CD4-positive, alpha-beta memory T cell (primary cell): ENCODE measurements at places on chromosomes 2 and 18. TPM values are rescaled to one million over a fixed set of nuclear protein-coding genes. Genes with fewer than 3 reads are reported as not detected.

DNAJC10 gene
- 57.3 TPM for total RNA-seq

COL4A4 gene
- not detected for total RNA-seq

FAM237A gene
- not detected for total RNA-seq

ALKAL2 gene
- not detected for total RNA-seq

ASNSD1 gene
- total RNA-seq = 47.0 TPM

CFAP53 gene
- total RNA-seq = 1.6 TPM

DNA sequence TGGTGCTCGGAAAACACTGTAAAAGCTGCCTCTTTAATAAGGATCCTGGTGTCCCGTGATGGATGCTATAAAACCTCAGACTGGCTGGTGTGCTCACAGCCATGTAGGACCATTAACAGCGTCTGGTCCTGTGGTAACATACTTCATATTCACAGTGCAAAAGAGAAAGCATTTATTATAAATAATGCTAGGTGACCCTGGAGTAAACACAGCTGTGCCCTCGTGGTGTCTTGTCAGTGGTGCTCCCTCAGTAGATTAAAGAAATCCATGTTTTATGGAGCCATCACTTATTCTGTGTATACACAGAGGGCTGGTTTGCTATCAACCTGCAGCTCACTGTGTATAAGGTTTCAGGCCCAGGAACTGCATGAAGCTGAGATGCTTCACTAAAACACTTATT, 106.9 kb downstream of the CDK15 start:
- H3K36me3 ChIP-seq = no peaks in the 10 kb centered on the region
- no peak overlapping the region for H3K4me3 ChIP-seq

DNA sequence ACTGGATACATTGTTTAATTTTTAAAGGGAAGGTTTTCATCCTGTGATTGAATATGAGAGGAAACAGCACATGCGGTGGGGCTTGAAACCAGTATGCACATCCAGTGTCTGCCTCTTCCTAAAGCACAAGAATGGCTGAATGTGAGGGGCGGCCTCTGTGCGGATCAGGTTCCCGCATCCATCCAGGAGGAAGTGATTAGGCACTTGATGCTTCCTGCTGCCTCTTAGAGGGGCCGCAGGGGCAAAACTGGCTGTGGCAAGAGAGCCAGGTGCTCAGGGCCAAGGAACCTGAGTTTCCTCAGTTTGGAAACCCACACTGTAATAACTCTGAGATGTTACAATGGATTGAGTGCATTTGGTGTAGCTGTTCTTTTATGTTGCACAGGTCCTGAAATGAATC, 48.8 kb downstream of the THNSL2 start:
- H3K36me3 ChIP-seq = no peaks in the 10 kb centered on the region
- no peak overlapping the region for H3K4me3 ChIP-seq
- H3K27ac ChIP-seq = no peak overlapping the region

GRCh38 chr2:1476617-1477195, 63.4 kb downstream of the TPO start:
- H3K27ac ChIP-seq = no peak overlapping the region
- no peaks in the 10 kb centered on the region for H3K36me3 ChIP-seq
- DNase-seq = no peak
- H3K4me3 ChIP-seq = no peak overlapping the region

DNA sequence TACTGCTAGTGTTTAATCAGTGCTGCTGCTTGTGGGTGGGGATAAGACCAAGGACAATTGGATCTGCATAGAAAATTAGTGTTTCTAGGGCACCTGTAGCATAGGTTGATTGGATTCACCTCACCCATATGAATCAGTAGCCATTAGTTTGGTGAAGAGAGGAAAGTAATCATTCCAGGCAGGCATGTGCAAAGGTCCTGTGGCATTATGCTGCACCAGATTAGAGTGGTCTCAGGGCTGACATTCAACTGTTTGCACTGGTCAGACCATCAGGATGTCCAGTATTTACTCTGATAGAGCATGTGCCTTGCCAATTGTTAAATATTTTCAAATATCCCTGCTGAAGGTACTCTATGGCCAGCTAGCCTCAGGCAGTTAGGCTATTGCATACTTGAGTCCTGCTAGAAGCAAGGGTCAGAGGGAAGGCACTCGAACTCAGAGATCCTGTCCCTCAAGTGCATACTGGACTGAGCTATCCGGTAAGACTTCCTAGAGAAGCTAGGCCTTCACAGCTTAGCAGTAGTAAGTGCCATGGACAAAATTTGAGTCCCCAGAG, 64.7 kb downstream of the SKA1 start:
- no peaks in the 10 kb centered on the region for H3K36me3 ChIP-seq
- H3K27me3 ChIP-seq = no peaks in the 10 kb centered on the region
- no peak for DNase-seq
- H3K4me1 ChIP-seq = no peaks in the 10 kb centered on the region
- H3K27ac ChIP-seq = no peak overlapping the region

GRCh38 chr18:36015629-36016028, 43.1 kb downstream of the RMP24 start:
- DNase-seq = no peak
- no peak overlapping the region for H3K27ac ChIP-seq

GRCh38 chr2:11031876-11032275, 120.1 kb downstream of the KCNF1 start:
- no peak for DNase-seq
- no peaks in the 10 kb centered on the region for H3K27me3 ChIP-seq
- no peaks in the 10 kb centered on the region for H3K36me3 ChIP-seq

- peaks cover 10% of the 10 kb centered on the region for H3K27me3 ChIP-seq
- no peak for DNase-seq
- H3K4me3 ChIP-seq = no peak overlapping the region
- H3K27ac ChIP-seq = no peak overlapping the region
- no peaks in the 10 kb centered on the region for H3K36me3 ChIP-seq
- no peaks in the 10 kb centered on the region for H3K4me1 ChIP-seq
These were observed 56.3 kb upstream of the MAPRE3 start for GRCh38 chr2:26913999-26914658.

GRCh38 chr18:30889519-30890301, 152.8 kb downstream of the DSC3 start:
- H3K27me3 ChIP-seq = no peaks in the 10 kb centered on the region
- no peaks in the 10 kb centered on the region for H3K36me3 ChIP-seq
- DNase-seq = no peak
- H3K4me3 ChIP-seq = no peak overlapping the region

GRCh38 chr2:33320573-33320972, 155.9 kb upstream of the RASGRP3 start:
- DNase-seq = no peak
- H3K4me1 ChIP-seq = peaks cover 17% of the 10 kb centered on the region
- H3K4me3 ChIP-seq = no peak overlapping the region
- no peaks in the 10 kb centered on the region for H3K36me3 ChIP-seq
- H3K27ac ChIP-seq = no peak overlapping the region

DNA sequence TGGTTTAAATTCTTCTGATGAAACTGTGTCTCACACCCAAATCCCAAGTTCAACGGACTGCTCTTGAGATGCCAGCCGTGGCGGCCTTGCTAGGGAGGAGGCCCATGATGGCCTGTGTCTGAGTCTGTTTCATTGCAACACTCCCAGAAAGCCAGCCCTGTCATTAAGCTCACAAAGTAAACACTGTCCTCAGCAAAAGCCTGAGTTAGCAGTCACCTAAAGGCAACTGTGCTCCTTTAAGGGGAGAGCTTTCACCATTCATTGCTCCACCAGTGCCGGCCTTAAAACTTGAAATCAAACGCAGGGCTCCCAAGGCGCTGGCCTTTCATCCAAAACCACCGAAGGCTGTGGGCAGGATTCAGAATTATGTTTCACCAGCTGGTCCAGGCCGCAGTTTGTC, 42.5 kb upstream of the PPP1CB start:
- DNase-seq = no peak
- no peak overlapping the region for H3K27ac ChIP-seq
- H3K36me3 ChIP-seq = no peaks in the 10 kb centered on the region
- no peak overlapping the region for H3K4me3 ChIP-seq
- no peaks in the 10 kb centered on the region for H3K27me3 ChIP-seq
